CD4-positive, alpha-beta T cell (primary cell): ENCODE measurements at places on chromosomes 4 and X.

DNA sequence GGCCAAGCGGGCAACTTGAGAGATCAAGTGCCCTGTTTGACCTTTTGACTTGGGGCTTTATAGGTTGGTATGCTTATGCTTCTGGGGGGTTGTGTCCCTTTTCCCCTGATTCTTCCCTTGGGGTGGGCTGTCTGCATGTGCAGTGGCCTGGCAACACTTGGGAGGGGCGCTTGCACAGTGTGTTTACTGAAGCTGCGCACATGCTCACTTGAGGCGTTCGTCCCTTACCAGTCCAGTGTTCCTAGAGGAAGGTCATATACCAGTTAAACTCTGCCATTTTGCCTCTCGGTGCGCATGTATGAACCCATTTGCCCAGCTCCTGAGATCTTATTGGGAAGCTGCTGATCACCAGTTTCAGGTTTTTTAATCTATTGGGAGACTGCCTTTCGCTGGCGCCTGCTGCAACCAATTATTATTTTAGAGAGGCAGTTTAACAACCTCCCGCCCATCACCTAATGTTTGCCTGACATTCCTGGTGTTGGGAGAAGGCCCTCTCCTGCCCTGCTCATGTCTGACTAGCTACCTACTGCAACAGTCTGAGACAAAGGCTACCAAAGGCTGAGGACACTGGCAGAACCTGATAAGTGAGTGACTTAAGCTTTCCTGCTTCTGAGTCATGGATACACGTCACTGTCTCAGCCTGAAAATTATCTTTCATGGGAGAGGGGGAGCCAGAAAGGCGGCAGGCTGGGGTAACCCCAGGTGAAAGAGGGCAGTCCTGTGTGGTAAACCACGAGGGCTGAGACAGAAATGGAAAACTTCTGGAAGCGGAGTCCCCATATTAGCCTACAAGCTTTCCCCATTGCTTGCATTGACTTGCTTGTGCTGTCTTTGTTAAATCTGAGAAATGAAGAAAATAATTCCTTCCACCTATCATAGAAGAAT lies 97.6 kb downstream of the CPE start:
- DNase-seq: no peak

DNA sequence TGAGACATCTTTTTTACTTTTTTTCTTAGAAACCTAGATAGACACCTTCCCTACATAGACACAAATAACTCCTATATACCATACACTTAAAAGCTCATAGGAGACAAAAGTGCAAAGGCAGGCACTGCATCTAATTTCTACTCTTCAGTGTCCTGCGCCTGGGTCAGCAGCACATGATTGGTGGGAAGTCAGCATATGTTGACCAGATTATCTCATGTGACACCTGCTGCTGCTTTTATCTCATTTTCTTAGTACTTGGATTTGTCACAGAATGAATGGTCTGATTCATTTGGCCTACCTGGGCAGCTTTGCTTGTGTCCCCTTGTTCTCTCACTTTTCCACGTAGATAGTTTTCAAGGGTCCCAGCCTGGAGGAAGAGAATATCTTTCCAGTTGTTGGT lies 24.9 kb upstream of the LNX1 start:
- no peak for DNase-seq

- DNase-seq: no peak
Measured at GRCh38 chr4:168811786-168812651, 198.0 kb downstream of the CBR4 start.

- DNase-seq: peak; percentile 87
Measured at GRCh38 chr4:152100379-152101201, 339.8 kb upstream of the GATB start.

DNA sequence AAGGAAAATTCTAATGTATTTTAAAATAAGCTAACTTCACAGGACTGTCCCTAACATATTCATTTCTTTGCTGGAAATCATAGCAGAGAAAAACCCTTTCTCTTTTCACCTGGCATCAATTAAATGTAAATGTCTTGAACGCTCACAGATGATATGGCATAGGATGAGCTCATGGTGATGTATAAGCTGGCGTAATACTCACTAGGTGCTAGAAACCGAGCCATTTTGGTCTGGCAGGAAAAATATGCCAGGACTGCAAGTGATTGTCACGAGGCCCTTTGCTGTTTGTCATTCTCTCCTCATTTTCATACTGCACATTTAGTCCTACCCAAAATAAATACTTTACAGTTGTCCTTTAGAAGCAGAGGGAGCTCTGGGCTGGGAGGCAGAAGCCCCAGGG lies 222.7 kb upstream of the LNX1 start:
- DNase-seq: no peak

DNA sequence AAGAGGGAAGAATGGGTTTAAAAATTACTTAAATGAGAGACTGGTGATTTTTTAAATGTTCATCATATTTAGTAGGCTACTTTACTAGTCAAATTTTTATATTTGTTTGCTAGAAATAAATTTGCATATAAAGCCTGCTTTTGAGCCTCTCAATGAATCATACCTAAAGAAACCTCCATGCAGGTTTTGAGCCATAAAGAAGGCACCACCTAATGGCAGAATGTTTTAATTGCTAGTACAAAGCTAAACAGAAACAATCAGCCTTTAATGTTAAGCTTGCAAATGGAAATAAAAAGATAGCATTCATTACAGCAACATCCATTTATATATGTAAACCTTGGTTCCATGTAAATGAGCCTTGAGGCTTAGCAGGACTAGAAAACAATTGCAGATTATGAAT lies 989.7 kb downstream of the CCSER1 start:
- no peak for DNase-seq

DNA sequence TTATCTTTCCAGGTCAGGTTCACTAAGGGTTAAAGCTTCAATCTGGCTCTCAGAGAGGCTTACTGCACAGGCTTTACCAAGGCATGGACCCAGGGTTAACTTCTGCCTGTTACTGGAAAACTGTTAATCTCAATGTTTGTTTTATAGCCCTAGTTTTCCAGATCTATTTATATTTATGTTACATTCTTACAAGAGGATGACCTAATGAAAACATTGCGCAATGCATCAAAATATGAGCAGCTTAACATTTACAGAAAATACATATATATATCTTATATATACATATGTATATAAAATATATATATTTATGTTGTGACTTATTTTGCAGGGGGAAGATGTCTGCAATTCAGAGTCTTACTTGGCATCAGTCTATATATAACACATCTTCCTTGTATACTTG lies 112.3 kb downstream of the PCDH19 start:
- no peak for DNase-seq

DNA sequence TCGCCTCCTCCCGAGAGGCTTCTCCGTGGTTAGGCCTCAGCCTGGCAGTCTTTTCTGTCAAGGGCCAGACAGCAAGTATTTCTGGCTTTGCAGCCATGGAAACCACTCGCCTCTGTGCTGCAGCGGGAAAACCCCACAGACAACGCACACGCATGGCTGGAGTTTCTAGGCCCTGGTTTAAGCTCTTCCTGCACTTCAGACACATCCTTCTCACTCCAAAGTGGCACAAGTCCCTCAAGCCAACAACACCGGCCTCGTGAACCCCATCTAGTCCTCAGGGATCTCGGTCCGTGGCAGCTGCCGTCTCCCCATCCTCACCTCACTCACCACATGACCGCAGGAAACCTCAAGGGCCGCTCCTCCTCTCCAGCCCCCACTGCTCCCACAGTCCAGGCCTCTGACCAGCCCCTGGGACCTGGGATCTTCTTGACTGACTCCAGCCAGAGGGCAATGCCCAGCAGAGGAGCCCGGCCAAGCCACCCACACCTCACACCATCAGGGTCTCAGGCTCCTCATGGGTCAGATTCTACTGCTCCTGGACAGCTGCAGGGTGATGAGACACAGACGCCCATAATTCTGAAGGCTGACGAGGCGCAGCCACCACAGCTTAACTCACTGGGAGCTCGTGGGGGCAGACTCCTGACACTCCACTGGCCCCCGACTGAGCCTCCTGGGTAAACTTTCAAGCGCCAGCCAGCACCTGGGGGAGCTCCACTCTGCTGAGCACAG lies 21.7 kb downstream of the LETM1 start:
- no peak for DNase-seq

DNA sequence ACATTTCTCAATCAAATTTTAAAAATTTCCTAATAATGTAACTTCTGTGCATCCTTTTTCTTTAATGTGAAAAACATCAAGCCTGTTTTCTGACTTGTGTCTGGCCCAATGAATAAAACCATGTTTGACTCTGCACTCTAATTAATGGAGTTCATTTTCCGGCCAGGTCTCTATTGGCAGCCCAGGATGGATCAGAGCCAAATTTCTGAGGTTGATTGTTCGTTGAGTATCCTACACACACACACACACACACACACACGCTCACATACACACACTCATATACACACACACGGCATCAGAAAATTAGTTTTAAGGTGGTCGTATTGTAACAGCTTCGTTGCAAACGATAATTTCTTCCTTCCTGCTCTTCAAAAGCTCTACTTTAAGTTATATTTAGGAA lies 28.9 kb upstream of the TLL1 start:
- DNase-seq: no peak

DNA sequence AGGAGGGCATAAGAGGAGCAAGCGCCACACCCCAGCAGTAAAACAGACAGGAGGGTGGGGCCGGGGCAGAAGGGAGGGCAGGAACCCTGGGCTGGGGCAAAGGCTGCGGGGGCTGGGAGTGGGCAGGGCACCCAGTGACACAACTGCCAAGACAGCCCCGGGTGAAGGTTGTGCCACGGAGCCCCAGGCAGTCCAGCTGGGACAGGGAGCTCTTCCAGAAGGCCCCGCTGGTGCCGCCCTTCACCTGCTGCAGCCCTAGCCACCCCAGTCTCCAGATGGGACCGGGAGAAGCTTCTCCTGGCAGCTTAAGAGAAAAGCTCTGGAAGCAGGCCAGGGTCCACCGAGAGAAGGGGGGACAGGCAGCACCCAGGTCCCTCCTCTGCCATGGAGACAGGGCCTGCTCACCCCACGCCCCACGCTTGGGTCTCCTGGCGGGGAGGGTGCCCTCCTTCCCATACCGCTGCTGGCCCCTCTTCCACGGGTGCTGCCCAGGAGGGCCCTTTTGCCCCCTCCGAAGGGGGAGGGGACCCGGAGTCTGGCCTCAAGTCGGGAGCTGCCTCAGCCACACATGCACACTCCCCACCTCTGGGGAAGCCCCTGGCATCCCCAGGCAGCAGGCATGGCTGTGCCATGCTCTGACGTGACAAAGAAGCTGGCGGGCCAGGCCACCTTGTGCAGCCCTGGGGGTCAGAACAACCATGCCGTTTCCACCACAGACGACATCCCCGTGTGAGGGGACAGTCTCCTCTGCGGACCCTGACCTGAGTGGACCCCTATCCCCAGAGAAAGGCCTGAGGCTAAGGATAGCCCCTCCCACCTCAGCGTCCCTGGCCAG lies 1.5 kb downstream of the DGKQ start:
- DNase-seq: no peak

- no peak for DNase-seq
Measured at GRCh38 chrX:151419782-151420181, 22.8 kb downstream of the VMA21 start.

DNA sequence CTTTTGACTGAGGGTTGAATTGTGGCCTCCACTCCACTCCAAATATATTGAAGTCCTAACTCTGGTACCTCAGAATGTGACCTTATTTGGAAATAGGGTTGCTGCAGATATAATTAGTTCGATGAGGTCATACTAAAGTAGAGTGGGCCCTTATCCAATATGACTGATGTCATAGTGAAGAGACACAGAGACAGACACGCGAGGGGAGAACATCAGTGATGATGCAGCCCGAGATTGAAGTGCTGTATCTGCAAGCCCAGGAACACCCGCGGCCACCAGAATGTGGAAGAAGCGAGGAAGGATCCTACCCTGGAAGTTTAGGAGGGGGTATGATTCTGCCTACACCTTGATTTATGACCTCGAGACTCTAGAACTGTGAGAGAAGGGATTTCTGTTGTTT lies 279.0 kb downstream of the ANKRD50 start:
- no peak for DNase-seq

DNA sequence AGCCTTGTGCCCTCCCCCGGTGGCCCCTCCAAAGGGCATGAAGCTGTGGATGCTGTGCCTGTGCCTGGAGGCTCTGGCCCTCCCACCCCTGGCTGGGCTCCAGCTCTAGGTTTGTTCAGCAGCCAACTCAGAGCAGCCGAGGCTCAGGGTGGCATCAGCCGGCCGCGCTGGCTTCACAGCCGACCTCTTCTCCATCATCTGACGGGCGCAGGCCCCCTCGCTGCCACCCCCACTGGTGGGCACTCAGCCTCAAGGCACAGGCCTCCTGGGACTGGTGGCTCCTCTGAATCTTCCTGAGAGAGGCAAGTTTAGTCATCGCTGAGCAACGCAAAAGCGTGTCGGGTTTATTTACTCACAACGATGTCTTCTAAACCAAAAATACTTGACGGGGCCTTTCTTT lies 46.0 kb downstream of the PCGF3 start:
- DNase-seq: no peak

- no peak for DNase-seq
Measured at GRCh38 chr4:13413729-13414437, 70.3 kb downstream of the RAB28 start.

- peak; percentile 87 for DNase-seq
Measured at GRCh38 chr4:37976991-37977470, 16.8 kb downstream of the PTTG2 start.

GRCh38 chr4:124499261-124499660 lies 213.3 kb downstream of the ANKRD50 start:
- no peak for DNase-seq

GRCh38 chr4:182916483-182917181 lies 554 bp downstream of the DCTD start:
- DNase-seq: no peak

DNA sequence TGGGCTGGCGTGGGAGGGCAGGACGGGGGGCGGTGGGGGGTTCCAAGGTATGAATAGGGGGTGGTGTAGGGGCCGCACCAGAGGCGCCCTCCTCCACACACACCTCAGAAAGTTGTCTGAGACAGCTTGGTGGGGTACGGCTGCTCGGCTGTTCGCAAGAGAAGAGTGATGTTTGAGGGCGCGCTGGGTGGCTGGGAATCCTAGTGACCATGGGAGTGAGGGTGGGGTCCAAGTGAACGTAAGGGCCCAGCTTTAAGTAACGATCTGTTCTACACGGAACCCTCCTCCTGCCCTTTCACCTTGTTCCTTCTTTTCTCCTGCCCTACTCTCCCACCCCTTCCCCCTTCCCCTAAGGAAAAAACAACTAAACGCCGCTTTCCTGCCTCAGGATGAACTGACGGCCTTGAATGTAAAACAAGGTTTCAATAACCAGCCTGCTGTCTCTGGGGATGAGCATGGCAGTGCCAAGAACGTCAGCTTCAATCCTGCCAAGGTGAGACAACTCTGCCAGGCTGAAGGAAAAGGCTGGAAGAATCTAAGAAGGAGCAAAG lies 664 bp downstream of the MED12 start:
- no peak for DNase-seq

DNA sequence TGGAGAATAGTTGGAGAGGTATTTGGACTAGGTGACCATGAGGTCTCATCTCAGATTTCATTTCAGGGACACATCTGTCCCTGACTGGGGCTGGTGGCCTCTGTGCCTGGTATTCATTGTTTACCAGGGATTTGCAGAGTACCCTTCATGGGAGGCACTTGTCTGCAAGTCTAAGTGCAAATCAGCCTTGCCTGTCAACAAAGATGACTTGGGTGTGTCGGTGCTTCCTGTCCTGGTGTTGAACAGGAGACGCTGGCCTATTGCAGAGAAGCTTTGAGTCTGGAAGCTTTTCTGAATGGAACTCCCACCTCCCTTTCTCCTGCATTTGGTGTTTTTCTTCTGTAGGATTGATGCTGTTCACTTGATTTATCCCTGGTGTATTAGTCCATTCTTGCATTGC lies 104.1 kb downstream of the TNIP2 start:
- DNase-seq: no peak
